Activated T-cell treated with anti-CD3 and anti-CD28 coated beads, Interleukin-2, amount 50 U/mL, for 72 hours (primary cell): ENCODE measurements at places on chromosomes 12 and 14.

- no peak for DNase-seq
These were observed 41.8 kb downstream of the SMOC1 start for GRCh38 chr14:69921052-69921451.

- DNase-seq, result no peak
These were observed 473.0 kb downstream of the PCNX1 start for GRCh38 chr14:71380271-71380670.

DNA sequence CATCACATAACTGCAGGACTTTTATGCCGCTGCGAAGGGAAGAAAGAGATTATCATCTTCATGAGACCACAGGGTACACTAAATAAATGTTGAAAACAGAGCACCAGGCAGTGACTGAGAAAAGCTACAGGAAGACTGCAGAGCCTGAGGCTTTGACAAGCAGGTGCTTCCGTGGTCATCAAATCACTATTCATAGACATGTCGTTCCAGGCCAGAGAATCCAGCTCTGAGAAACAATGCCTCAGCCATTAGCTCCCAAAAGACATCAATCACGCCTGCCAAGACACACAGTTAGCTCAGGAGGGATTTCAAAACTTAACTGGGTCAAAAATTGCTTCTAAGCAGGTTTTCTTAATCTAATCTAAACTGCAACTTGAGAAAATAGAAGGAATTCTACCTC is 47.2 kb upstream of the GARIN6 start:
- DNase-seq, result no peak

DNA sequence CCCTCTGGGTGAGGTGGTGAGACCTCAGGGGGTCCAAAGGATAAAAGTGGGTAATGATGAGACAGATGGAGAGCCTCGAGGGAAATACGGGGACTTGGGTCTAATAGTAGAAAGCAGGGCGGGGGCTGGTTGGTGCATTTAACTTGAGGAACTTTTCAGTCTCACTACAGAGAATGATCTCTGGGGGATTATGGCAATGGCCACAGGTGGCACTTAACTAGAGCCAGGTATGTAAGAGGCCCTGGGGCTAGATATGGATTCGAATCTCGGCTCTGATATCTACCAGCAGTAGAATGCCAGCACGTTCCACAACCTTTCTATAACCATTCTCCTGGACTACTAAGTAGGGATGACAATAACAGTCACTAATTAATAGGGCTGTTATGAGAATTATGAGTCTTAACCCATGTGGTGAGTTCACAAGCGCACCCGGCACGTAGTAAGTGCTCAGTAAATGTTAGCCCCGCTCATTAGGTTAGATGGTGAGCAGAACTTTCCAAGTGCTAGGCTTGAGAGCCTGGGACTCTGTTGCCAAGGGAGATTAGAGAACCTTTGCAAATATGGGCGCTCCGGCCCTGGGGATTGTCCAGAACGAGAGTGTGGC is 888 bp upstream of the PLXNC1 start:
- no peak for DNase-seq

DNA sequence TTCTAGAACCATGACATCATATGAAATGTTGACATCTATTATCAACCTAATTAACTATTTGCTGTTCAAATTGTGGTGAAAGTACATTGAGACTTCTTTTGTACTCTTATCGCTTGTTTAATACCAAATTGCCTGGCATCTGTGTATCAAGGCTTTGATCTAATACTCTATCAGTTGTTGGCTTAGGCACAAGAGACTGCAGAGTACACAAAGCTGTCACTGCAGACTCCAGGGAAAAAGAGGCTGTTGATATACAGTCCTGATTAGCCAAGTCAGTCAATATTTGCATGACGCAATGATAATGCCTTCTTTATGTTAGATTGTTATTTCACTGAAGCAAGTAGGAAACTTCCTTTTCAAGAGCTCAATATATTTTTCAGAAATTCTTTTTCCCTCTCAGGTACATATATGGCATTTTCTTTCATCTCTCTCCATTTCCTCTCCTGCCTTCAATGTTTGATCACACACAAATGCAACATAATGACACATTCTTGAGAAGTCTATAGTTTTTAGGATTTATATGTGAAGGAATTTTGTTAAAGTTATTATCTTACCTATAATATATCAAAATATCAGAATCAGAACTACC is 32.3 kb upstream of the PTCSC3 start:
- DNase-seq, result no peak

DNA sequence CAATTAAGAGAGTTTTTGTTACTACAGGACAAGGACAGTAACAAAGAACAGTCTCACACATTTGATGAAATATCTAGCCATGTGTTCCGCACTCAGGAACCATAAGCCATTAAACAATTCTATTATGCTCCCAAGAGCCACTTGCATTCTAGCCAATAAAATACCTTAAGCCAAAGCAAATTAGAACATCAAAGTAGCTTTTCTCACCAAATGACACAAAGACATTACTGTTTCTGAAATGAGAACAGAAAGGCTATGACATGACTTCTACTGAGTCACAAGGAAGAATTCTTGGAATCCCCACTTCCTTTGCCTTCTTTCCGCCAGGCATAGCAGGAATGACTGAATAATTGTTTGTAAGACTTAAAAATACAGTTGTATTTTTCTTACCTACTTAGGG is 445.8 kb downstream of the ATP23 start:
- no peak for DNase-seq

DNA sequence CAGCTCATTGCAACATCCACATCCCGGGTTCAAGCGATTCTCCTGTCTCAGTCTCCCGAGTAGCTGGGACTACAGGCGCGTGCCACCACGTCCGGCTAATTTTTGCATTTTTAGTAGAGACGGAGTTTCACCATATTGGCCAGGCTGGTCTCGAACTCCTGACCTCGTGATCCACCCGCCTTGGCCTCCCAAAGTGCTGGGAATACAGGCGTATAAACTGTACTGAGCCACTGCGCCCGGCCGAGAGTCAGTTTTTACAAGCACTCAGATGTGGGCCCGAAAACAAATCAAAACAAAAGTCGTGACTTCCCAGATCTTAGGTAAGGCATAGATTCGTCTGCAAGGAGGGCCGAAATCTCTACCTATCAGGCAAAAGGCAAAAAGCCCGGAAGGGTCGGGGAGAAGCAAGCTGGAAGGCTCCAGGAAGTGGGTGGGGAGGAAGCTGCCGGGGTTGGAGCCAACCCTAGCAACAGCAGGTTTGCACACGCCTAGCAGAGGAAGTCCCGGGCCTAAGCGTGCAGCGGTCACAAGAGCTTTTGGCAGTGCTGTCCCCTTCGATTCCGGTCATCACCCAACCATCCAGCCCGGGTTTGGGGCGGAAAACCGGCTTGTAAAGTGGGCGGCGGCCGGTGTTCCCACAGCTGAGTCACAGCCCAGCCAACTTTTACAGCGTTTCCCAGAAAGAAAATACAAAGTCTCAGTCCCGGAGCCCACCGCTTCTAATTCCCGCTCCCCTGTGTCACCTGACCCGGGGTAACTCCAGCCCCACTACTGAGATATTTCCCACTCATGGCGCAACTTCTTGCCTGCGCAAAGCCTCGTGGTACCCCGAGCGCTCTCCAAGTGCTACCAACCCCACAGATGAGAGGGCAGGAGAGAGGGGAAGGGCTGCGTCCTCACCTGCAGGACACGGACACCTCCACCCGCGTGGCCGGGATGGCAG is 583 bp downstream of the CPNE8 start:
- DNase-seq, result peak; percentile 50

- DNase-seq, result no peak
These were observed 118.3 kb downstream of the MGAT4C start for GRCh38 chr12:86137936-86138335.

DNA sequence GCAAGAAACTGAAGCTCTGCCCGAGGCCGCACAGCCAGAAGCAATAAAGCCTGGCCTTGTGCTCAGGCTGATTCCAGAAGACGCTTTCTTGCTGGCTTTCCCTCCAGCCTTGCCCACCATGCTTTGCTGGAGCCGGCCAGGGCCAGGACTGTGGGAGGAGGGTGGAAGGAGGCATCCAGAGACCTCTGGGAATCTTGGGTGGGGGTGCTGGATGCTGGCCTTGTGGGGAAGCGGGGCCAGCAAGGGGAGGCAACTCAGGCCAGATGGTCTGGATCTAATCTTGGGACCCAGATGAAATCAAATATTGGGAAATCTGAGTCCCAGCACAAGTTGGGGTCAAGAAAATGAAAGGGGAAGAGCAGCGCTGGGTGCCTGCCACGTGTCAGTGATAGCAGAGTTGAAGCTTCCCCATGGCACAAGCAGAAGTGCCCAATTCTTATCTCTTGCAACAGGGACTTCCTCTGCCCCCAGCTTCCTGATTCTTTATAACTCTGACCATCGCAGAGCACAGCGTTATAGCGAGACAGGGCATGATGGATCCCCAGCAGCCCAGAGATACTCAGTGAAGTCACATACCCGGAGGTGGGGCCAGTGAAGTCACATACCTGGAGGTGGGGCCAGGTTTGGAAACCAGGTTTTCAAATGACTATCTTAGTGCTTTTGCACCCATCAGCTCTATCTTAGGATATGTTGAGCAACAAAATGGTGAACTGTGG is 6.4 kb upstream of the RABGGTA start:
- DNase-seq, result peak; percentile 49

DNA sequence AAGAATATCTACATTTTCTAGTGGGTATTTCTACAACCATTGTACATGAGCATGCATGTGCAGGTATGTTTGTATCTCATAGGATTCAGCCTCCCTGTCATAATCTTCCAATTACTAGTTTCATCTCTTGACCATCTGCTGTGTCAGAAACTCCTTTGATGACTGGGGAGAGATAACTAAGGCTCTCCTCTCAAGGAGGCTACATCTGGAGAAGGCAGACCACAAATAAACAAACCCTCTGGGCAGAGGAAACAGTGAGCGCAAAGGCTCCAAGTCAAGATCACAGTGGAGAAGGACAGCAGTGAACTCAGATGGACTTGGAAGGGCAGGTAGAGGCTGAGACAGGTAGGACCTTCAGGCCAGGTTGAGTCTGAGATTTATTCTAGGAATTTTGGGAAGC is 166.4 kb downstream of the PELI2 start:
- no peak for DNase-seq

- DNase-seq, result no peak
These were observed 72.7 kb upstream of the MANSC4 start for GRCh38 chr12:27852742-27853141.

DNA sequence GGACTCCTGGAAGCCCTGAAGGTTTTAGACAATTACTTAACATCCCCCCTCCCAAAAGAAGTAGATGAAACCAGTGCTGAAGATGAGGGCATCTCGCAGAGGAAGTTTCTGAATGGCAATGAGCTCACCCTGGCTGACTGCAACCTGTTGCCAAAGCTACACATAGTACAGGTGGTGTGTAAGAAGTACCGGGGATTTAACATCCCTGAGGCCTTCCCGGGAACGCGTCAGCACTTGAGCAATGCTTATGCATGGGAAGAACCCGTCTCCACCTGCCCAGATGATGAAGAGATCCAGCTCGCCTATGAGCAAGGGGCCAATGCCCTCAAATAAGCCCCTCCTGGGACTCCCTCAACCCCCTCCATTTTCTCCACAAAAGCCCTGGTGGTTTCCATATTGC is 10.6 kb upstream of the SPPL3 start:
- DNase-seq, result no peak

DNA sequence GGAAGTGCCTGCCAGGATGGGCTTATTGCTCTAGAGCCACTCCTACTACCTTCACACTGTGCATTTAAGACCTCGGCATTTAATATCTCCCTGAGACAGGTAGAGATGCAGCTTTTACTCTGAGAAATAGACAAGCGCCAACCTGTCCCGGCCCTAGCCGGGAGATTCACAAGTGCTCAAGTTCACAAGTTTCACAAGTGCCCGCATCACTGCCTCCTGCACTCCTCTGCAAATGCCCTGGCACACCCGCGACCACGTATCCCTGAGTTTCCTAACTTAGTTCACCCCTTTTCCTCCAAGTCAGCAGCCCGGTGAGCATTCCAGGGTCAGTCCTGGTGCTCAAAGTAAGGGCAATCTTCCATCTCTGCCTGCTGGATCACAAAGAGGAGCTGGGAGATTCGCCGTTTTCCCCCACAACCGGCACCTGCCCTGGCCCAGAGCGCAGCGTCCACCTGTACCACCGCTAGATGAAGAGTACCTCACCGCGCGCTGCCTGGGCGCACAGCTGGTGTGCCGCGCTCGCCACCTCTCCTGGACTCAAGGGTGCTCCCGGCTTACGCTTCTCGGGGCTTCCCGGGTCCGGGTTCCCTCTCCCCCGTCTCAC is 5.0 kb upstream of the SLC38A4 start:
- peak; percentile 7 for DNase-seq

GRCh38 chr12:119682639-119683252 is 14.8 kb downstream of the PRKAB1 start:
- no peak for DNase-seq

- peak; percentile 4 for DNase-seq
These were observed 2.8 kb upstream of the KTN1 start for GRCh38 chr14:55577229-55577628.

GRCh38 chr14:24837280-24838046 is 203.5 kb upstream of the GZMB start:
- no peak for DNase-seq

DNA sequence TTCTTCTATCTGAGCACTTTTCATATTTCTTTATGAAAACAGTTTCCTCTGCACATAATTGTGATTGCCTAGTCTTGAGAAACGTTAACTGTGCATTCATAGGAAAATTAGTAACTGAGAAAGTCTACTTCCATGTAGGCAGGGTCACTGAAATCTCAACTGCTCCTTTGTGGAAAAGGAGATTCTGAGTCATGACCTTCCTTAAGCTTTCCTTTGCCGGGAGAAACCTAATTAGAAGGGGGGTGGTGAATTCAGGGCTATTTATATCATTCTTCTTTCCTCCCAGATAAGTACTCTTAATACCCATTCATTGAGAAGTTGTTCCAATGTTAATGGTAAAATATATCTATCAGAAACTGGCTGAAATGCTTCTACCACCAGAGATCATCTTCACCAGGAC is 751.0 kb upstream of the TMEM132C start:
- DNase-seq, result no peak

DNA sequence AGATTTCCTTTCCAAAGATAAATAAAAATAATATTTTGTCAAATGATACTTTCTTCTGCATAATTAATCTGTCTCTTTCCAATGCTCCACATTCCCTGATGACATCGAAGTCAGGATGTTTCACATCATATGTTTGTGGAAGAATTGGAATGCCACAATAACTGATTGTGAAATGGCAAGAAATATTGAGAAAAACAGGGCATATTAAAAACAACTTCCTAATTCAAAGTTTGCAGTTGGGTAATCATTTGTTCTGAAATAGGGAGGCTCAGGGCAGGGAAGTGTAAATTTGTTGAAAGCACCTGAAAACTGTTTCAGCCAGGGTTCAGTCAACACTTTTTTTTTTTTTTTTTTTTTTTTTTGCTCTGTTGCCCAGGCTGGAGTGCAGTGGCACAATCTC is 50.7 kb downstream of the BCAT1 start:
- DNase-seq, result no peak

- DNase-seq, result no peak
These were observed 222.5 kb downstream of the PIK3C2G start for GRCh38 chr12:18483698-18484325.

GRCh38 chr12:81212996-81213696 is 135.3 kb downstream of the ACSS3 start:
- DNase-seq, result no peak

DNA sequence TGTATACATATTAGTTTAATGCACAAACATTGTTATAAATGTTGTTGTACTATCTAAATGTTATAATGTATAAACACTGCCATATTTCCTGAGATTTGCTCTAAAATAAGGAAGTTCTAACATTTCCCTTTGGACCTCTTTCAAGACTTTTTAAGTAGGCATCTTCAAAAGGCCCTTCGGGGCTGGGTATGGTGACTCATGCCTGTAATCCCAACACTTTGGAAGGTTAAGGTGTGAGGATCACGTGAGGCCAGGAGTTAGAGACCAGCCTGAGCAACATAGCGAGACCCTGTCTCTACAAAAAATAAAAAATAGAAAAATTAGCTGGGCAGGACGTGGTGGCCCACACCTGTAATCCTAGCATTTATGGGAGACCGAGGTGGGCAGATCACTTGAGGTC is 35.5 kb downstream of the FBLN5 start:
- DNase-seq, result no peak
